ENCODE measurements at places on chromosomes 11 and 22.

DNA sequence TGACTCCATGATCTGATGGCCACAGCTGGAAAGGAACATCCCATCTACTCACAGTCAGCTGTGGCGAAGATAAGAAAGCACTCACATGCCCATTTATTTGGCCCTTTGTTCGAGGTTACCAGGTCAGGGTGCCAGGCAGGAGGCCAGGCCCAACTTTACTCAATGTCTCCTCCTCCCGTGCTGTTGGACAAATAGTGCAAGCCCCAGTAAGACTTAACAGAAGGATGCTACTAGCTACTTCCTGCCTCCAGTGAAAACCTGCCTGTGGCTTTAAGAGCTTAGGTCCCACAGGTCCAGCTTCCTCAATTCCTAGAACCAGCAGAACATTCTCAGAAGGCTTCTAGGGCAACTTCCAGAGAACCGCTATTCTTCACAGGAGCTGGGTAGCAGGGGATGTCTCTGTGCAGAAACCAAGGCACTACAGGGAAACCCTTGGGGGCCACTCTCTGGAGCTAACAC lies 12.9 kb upstream of the CRY2 start:
- DNase-seq: no peak

- DNase-seq: no peak
Measured at GRCh38 chr22:49117486-49117885, 710.2 kb downstream of the BRD1 start.

GRCh38 chr11:65204646-65205601 lies 23.2 kb downstream of the CAPN1 start:
- peak; percentile 40 for DNase-seq

- no peak for DNase-seq
Measured at GRCh38 chr11:78804991-78805390, 230.3 kb upstream of the NARS2 start.

DNA sequence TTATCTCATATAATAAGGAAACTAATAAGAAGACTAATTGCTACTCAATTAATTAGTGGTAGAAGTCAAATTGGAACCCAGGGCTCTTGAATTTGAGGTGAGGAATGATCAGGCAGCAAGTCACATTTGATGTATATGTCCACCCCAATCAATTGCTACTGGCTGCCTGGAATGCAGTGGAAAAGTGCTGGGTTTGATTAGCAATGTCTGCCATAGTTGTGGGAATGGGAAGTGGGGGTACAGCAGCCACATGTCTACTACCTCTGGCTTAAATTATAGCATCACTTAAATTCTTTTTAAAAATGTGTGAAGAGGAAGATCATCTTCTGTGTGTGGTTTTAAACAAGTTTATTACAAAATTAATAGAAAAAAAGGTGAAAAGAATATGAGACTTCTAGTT lies 50.8 kb upstream of the NAV2 start:
- no peak for DNase-seq

DNA sequence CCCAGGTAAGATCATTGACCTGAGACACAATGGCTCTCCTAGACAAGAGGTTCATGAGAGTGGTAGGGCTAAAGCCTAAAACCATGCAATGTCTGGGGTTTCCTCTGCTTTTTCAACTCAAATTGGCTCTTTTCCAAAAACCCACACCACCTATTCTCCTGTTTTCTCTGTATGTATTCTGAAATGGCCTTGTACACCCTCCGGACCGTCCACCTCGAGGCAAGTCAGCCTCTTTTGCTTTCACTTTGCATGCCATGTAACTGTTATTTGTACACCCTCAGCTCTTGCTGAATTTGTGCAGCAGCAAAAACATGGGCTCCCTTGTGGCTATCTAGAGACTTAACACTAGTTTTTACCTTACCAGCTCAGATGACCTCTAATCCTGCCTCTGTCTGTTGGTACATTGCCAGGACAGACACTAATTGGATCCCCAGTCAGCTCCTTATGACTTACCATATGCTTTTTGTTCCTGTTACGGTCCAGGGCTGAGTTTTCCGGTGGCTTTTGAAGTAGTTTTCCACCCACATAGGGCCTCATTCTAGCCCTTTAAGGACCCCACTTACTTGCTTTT lies 288.0 kb downstream of the SBF2 start:
- no peak for DNase-seq

GRCh38 chr11:75281469-75282095 lies 41.0 kb downstream of the TPBGL start:
- DNase-seq: no peak

- DNase-seq: no peak
Measured at GRCh38 chr11:65530157-65530496, 5.2 kb downstream of the SCYL1 start.

GRCh38 chr11:33701302-33702230 lies 940 bp upstream of the C11orf91 start:
- DNase-seq: peak; percentile 62

GRCh38 chr11:33828604-33829429 lies 54.5 kb upstream of the FBXO3 start:
- peak; percentile 6 for DNase-seq

DNA sequence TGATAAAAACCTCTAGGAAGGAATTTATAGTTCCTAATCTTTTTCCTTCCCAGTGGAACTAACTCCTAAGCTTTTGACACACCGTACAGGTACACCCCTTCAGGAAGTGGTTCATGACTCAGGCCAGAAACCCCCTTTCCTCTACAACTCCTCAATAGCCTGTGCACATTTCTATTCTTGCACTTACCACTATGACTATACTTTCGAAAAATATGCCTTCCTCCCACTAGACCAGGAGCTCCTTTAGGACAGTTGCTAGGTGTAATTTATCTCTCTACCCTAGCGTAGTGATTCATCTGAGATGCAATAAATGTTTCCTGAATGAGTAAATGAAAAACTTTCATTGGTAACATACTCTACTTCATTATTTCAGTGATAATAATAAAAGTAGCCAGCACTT lies 14.5 kb downstream of the MAP6 start:
- DNase-seq: no peak

GRCh38 chr11:110126936-110127335 lies 33.7 kb downstream of the ZC3H12C start:
- DNase-seq: no peak

GRCh38 chr22:17245341-17245740 lies 26.1 kb upstream of the ADA2 start:
- no peak for DNase-seq

- no peak for DNase-seq
Measured at GRCh38 chr11:45453721-45454120, 167.6 kb upstream of the SYT13 start.

DNA sequence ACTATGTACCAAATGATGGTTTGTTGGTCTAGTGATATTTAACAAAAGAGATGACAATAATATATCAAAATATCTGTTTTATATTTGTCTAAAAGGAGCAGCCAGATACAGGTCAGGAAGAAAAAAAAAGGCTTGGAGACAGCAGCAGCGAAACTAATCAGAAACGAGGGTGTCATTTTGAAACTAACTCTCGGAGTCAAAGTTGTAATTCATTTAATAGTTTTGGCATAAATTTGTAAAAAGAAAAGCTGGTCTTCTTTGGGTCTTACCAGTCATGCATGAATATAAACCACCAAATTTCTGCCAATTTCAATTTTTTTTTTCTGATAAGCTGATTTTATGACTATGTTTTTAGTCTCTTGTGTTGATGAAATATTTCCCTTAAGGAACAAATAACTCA lies 25.5 kb downstream of the NPAT start:
- DNase-seq: no peak

DNA sequence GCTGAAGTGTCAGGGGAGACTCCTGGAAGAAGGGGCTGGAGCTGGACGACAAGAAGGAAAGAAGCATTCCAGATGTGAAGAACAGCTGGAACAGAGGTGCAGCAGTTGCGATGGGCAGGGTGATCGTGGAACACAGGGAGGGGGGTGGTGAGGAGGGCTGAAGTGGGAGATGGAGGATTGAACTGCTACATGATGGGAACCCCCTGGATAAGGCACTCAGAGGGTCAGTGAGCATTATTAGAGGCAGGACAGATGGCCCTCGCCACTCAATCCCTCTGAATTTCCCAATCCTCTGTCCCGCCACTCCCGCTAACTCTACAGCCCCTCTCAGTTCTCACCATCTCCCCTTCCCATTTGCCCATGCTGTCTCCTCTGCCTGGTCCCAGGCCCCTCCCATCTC lies 14.0 kb downstream of the SERPINH1 start:
- DNase-seq: no peak

DNA sequence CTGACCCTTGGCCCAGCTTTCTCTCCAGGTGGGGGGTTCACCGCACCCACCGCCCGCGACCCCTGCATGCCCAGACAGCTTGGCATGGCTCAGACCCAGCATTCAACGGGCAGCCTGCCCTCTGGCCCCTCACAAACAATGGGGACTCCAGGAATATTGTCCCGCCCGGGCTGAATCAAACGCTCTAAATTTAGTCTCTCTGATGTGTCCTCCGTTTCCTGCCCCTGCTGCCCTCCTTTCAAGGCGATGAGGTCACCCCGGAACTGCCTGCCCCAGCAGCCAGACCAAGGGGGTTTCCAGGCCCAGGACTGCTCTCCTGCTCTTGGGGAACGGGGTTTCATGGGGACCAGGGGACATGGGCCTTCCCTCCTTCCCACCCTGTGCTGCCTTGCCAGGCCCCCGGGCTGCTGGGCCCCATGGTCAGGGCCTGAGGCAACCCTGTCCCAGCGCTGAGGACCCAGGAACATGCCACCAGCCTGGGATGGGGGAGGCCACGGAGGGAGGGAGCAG lies 10.1 kb upstream of the PDGFB start:
- peak; percentile 27 for DNase-seq

DNA sequence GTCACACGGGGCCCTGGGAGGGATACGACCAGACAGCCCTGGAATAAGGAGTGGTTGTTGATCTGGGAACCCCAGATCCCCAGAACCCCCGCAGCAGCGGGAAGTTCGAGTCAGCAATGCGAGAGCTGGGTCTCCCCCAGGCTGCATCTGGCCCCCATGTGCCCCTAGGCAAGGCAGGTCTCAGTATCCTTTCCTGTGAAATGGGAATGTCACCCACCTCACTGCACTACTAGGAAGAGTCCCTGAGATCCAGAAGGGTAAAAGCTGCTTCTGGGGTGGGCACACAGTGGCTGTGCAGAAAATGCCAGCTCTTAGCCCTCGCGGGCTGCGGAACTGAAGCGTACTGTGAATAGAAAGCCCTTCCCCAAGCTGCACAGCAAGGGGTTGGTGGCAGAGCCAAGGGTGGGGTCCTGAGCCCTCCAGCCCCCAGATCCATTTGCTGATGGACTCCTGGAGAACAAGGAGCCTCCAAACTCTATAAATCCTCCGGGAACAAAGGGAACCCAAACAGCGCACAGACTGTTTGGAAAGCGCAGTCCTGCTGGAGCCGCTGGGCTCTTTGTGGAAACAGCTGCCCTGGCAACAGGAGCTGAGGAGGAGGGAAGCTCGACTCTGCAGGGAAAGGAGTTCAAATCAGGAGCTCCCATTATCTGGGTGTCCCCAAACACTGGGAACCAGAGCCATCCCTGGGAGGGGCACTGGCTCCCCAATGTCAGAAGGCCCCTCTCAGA lies 68.2 kb upstream of the SHISAL1 start:
- peak; percentile 84 for DNase-seq

DNA sequence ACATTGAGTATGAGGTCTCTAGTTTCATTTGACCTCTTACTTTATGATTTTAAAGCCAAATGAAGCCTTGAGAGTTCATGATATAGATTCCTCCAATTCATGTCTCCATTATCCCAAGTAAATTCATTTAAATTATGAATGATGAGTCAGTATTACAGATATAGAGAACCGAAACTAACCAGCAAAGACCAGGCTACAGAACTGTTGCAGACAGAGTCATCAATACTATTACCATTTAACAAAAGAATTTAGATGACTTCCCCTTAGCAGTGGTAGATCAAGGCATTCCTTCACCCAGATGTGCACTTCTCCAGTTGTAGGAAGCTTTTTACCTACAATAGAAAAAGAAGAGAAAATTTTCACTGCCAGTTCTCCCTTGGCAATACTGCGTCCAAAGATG lies 11.8 kb upstream of the CCDC89 start:
- no peak for DNase-seq

DNA sequence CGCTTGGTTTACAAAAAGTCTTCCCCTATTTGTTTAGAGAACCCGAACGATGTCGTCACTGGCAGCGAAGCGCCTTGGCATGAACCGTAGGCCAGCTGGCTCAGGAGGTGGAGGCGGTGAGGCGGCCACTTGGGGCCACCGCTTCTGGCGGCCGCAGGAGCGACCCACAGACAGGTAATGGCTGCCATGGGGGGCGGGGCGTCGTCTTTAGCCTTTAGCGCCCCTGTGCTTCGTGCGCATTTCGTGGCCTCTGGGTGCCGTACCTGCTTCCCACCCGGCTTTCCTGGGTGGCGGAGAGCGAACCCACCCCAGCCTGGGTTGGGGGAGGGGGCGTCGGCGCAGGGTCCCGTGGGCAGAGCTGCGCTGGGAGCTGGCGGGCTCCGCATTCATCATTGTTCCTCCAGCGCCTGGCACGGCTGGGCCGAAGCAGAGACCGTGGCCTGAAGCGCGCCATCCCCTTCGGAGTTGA lies 469 bp upstream of the OSBP2 start:
- peak; percentile 84 for DNase-seq

DNA sequence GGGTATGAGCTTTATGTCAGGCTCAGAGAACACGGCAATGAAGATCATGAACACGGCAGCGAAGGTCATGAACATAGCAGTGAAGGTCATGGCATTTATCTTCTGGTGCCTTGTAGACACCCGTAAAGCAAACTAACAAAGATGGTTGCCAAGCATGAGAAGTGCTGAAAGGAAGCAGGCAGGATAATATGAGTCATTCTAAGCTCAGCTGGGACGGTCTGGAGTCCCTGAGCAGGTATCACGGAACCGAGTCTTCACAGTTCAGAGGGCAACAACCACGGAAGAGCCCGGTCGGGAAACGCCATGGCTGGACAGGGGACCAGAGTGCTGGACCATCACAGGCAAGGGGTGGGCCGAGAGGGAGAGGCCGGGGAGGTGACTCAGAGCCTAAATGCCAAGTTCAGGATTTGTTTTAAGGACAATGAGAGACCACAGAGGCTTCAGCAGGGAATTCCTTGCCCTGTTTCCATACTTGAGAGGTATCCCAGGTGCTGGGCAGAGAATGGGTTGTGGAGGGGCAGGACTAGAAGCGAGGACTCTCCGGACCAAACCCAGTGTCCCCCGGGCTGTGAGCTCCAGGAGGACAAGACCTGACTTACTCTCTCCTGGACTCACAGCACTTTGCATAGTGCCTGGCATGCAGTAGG lies 13.1 kb upstream of the MS4A10 start:
- no peak for DNase-seq

- no peak for DNase-seq
Measured at GRCh38 chr22:38631724-38632123, 24.5 kb downstream of the FAM227A start.

- no peak for DNase-seq
Measured at GRCh38 chr11:78201096-78201818, 12.5 kb downstream of the USP35 start.

DNA sequence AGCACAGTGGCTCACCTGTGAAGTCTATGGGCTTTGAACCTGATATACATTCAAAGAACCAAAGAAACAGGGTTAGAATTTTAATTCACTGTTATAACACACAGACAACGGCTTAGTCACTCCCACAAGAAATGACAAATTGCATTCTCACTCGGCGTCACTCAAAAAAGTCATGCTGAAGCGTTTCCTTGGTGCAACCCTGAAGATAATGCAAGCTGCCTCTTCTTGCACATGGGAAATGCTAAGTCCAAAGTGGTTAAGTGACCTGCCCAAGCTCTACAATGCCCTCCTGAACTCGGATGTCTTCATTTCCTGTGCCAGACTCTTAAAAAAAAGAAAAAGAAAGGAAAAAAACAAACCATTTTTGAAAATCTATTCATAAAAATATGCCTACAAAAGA lies 10.0 kb downstream of the LGR4 start:
- DNase-seq: no peak

Data from brain (organoid and tissue), 16 donors.